Activated naive CD8-positive, alpha-beta T cell treated with anti-CD3 and anti-CD28 coated beads, Interleukin-2, amount 50 U/mL, for 16 hours (primary cell): ENCODE measurements at places on chromosomes 4 and X.

GRCh38 chrX:123084797-123085196 lies 99.3 kb upstream of the GRIA3 start:
- DNase-seq = no peak

DNA sequence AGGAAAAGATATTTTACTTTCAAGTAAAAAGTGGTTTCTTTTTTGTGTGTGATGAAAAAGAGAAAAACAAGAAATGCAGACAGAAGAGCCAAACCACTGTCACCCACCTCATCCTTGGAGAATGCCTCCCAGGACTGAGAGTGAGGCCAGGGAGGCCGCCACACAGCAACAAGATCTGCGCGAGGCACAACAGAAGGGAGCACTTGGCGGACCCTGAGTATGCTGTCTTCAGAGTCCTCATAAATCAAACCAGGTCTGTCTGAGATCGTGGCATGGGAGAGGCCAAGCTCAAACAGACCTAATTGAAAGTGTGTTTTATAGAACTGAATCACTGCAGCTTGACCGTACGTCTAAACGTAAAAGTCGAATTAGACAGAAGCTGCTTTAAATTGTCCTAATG lies 134.3 kb upstream of the VCX2 start:
- DNase-seq = no peak

DNA sequence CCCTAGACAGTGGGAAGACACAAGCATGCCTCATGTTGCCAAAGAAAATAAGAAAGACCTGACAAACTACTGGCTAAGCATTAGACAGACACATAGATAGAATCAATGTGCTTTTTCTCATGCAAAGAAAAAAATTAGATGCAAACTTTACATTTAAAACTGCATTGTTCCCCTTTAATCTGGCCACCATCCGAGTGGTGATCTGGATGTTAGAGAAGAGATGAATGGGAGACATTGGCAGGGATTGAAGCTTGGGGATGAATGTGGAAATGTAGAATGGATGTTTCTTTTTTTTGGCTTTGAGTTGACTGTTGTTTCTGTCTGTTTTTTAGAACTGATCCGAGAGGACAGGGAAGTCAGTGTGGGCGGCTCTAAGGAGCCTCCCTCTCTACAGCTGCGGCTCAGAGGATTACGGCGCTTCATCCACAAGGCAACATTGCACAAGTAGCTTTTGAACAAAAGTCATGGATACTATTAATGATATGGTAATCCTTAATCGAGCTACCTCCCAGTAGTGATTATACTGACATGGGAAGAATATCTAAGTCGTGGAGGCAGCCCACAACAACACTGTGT lies 53.0 kb downstream of the HELT start:
- DNase-seq = no peak

GRCh38 chr4:151407466-151408379 lies 1.3 kb upstream of the FHIP1A start:
- no peak for DNase-seq

DNA sequence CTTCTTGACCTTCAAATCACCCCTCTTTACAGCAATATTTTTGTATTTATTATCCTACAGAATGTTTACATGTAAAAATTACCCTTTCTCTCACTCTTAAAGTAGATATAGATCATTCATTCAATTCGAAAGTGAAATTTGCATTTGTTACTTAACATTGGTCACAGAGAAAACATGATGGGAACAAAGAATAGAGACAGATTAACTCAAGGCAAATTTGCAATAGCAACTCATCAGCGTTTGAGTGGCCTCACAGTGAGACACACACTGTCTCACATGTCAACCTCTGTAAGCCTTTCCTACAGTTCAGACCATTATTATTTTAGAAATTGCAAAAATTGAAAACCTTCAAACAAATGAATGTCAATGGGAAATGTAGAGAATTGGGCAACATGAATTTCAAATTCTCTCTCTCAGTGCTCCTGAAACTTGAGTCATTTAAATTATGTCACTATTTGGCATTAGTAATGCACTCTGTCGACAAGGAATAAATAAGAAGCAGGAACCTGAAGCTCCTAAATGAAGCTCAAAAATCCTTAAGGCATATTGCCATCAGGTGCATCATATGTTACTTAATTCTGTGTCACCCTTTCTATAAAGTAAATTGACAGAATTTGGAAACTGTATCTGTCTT lies 148.3 kb upstream of the ANXA10 start:
- no peak for DNase-seq

GRCh38 chr4:48134081-48134480 lies at the start of gene TXK:
TSS of gene TXK (minus strand) at chr4:48134250. CDS start at chr4:48134170, 80 bp downstream.
- no peak for DNase-seq

DNA sequence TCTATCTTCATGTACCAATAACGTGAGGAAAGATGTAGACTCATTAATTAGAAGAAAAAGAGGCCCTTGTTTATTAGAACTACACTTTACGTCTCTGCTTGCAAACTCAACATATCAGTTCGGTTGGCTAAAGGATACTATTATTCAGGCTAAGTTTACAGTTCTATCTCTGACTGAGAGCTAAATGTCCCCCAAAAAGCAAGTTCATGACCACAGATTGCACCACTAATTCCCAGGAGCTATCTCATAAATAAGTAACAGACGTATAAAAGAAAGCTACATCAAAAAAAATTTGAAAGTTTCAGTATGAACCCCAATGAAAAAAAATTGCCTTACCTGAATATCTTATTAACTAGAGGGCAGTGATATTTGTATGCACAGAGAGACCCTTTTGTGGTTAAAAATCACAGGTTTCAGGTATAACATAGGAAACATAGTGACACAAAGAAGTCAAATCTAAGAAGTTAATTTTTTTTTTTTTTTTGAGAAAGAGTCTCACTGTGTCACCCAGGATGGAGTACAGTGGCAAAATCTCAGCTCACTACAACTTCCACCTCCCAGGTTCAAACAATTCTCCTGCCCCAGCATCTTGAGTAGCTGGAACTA lies 128.9 kb downstream of the MAB21L2 start:
- DNase-seq = no peak

GRCh38 chr4:153089742-153090141 lies 114.5 kb upstream of the TRIM2 start:
- no peak for DNase-seq

- DNase-seq = no peak
Observed at GRCh38 chrX:3811331-3812311, 98.2 kb upstream of the PRKX start.

GRCh38 chr4:80343887-80344286 lies 8.4 kb downstream of the CFAP299 start:
- DNase-seq = no peak

GRCh38 chr4:176306837-176307665 lies 12.7 kb upstream of the SPCS3 start:
- DNase-seq = no peak

DNA sequence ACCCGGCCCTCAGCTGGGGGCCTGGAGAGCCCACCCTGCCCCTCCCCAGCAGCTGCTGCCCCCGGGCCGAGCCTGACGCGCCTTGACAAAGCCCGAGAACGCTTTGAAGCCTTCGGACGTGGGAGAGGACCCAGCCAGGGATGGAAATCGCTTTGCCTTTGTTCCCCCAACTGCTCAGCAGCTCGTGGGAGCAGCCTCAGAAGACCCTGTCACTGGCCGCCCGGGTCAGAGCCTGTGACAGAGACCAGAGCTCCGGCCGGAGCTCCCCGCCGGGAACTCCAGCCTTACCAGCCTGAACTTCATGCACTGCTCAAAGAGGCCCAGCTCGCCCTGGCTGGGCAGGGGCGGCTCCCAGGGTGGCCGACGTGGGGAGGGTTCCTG lies 2.6 kb upstream of the SLC6A8 start:
- no peak for DNase-seq

- no peak for DNase-seq
Observed at GRCh38 chrX:34654696-34655490, 2.2 kb downstream of the TMEM47 start.

DNA sequence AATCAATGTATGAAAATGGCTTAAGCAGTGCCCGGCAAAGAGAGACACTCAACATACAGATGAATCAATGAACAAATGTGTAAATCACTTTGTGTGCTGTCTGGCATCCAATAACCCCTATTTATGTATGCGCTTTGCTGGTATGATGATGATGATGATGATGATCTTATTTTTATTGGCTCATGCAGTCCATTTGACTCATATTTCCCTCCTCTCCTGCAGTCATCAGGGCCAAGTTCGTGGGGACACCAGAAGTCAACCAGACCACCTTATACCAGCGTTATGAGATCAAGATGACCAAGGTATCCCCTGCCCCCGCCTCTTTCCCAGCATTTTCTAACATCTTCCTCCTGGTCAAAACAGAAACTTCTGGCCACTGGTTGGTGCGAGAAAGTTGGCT lies 2.5 kb downstream of the TIMP1 start:
- no peak for DNase-seq

- DNase-seq = no peak
Observed at GRCh38 chr4:134911941-134912340, 710.4 kb upstream of the PABPC4L start.

- no peak for DNase-seq
Observed at GRCh38 chr4:81675791-81676393, 204.2 kb upstream of the RASGEF1B start.

DNA sequence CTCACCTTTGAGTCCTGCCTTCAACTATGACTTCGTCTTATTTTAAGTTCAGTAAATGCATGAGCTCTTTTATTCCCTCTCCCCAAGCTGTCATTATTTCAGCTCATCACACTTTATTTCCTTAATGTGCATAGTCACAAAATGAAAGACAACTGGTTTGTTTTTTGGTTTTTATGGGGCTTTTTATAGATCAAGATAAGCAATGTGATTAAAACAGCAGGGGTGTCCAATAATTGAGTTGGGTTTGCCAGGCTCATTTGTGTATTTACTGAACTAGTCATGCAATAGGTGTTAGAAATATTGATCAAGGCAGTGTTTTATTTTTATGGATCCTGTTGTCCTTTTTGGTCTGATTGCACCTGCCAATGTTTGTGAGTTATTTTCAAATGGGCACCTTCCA lies 102.2 kb downstream of the FRMPD4 start:
- DNase-seq = no peak

- DNase-seq = no peak
Observed at GRCh38 chrX:15744181-15744867, 6.3 kb downstream of the CA5B start.
